ENCODE measurements at places on chromosomes 4 and X.

DNA sequence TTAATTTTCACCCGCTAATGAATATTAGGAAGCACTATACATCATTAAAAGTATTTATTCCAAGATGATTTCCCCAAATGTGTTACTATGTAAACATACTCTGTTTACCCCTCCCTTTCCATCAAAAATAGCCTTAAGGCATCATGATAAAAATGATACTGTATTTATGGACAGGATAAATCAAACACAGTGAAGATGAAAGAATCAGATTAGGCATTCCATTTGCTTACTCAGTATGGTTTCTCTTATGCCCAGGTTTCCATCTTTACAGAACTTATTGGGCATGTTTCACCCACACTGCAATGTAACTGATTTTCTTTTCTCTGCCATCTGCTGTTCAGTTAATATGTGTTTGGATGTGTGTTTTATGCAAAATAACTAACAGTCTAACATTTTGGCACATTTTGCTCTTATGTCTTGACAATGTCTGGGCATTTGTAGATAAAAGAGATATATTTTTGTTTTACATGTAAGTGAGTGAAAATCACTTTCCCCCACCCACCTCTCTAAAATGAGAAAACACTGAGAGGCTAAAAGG is 445.2 kb downstream of the RPA4 start:
- no peak for DNase-seq

DNA sequence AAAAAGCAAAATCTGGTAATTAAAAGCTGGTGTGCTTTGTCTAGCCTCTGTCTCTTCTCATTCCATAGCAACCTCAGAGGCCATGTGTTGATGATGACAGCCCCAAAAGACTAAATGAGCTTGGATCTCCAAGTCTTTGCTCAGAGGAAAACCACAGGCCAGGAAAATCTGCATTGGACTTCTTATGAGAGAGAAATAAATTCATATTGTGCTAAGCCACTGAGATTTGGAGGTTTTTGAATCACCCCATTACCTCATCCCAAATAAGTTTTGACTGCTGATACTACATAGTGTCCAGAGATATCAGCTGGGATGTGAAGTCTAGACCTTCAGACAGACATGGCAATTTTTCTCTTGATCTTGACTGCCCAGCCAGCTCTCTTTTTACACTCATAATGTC is 178.6 kb upstream of the DIPK2B start:
- no peak for DNase-seq

DNA sequence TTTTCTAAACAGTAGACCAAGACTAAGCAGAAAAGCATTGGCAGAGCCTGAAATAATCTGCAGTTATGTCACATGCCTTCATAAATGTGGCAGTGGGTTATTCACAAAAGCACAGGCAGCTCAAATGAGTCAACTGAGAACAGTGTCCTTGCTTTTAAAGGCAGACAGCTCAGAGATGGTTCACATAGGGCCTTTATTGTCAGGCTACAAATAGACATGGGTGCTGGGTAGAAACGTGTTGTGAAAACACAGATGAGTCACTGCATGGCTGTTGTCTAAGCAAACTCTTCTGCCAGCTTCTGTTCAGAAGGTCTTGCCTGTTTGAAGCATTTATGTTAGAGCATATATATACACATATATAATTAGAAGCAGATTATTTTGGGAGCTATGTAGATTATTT is 118.0 kb downstream of the SLC4A4 start:
- no peak for DNase-seq

DNA sequence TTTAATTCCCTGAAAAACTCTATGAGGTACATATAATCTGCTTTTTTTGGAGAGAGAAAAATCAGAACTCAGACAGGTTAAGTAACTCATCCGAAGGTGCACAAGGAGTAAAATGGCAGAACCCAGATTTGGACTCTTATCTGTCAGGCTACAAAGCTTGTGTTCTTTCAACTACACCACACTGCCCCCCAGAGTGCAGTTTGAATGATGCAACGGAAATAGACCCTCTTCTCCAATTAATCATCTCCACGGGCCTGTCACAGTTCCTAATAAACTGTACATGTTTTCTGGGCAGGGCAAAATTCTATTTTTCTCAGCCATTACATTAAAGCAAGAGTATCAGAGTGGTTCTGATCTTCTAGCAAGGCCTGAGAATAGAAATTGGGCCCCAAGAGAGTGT is 35.3 kb upstream of the DCX start:
- no peak for DNase-seq

GRCh38 chrX:30402366-30402765 is 93.2 kb upstream of the NR0B1 start:
- DNase-seq: no peak

- DNase-seq: peak; percentile 45
Observed at GRCh38 chrX:124338733-124339514, 6.5 kb downstream of the TEX13D start.

GRCh38 chrX:1244164-1245076 is 24.2 kb upstream of the CSF2RA start:
- DNase-seq: no peak

DNA sequence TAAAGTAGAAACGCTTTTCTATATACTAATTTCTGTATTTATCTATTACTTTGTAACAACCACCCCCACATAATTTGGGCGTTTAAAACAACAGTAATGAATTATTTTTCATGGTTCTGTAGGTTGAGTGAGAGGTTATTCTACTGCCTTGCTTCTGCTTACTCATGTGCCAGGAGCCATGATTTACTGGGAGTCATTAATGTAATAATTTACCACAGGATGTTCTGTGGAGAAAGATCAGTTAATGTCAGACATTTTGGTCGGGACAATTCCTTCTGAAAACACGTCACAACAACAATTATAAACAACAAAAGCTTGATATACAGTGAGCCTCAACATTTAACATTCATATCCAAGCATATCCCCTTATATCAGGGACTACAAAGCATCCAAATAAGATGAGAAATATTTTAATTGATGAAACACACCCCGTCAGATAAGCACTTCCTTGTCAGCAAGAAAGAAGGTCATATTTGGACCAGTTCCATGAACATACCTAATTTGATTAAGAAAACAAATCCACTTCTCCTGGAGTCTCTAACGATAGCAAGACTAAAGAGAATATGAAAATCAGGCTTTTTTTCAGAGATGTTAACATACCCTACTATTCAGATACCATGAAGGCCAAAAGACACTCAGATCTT is 238.5 kb downstream of the PRDM5 start:
- no peak for DNase-seq

DNA sequence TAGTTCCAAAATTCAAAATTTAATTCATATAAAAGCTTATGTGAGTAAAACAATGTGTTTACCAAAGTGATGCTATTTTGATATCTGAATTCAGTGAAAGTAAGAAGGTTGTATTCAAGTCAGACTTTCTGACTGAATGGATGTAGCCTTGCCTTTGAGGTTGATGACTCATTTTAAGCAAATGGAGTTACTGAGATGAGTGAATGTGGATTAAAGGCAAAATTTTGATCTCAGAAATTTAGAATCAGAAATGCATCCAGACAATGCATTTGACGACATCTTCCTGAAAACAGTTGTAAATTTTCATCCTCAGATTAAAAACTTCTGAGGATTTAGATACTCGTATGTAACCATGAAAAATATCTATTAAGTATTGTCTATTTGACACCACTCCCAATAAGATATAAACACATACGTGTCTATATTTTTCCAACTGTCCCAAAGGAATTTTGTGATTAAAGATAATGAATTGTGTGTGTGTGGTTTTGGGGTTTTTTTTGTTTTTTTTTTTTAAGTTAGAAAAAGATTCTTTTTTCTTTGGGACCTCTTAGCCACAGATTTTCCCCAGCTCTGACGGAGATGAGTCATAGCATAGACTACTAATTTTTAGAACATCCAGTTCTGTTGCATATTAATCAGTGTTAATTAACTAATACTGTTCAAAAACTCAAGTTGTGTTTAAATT is 34.4 kb downstream of the NFKB1 start:
- DNase-seq: no peak

- no peak for DNase-seq
Observed at GRCh38 chrX:149456476-149457245, 48.4 kb downstream of the IDS start.

- no peak for DNase-seq
Observed at GRCh38 chr4:108324450-108324849, 155.7 kb upstream of the LEF1 start.

GRCh38 chrX:113973706-113974105 is 610.2 kb upstream of the HTR2C start:
- no peak for DNase-seq

Measured in effector memory CD8-positive, alpha-beta T cell (primary cell).